ENCODE measurements at places on chromosomes 16 and 17.

GRCh38 chr17:76046064-76046463, 19.0 kb upstream of the EVPL start:
- no peak for DNase-seq

DNA sequence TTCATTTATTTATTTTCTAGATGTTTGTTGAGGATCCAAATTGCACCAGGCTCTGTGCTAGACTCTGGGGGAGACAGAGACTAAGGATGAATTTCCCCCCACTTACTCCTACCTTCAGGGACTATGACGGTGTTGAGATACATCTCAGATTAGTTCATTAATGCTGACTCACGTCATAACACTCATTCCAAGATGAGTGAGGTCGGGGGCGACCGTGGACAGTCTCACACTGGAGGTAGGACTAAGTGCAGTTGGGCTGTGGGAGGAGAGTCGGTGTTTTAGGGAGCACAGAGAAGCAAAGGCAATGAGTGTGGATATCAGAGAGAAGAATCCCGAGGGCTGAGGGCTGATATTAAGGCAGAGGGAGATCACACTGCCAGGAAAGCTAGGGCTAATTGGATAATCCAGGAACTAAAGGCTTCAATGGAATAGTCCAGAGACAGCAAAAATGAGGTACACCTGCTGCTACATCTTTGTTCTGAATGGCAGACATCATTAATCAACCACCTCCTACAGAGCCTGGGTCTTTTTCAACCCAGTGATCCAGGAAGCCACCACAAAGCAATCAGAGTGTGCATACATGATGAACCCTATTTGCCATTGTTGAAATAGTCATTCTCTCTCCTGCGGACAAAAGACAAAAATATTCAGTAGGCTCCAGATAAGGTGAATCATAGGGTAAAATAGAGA, 38.6 kb upstream of the CACNG4 start:
- no peak for DNase-seq

DNA sequence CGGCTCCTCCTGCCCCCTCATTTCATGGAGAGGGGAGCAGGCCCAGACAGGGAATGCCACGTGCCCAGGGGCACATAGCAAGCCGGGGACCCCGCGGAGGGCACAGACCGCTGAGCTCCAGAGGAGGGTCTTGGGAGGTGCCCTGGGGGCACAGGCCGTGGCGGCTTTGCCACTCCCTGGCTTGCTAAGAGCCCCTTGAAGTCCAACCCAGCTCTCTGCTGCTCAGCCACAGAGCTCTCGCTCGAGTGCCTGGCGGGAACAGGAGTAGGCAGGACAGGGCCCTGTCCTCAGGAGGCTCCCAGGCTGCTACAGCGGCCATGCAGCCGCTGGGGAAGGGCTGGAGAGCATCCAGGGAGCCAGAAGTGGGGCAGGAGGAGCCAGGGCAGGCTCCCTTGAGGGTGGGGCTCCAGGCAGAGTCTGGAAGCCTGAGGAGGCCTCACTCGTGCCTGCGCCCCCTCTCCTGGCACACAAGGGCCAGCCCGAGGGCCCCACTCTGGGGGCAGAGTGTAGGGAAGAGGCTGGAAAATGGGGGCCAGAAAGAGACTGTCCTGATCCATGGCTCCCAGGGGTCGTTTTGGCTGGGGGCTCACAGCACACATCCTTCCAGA, 4.4 kb upstream of the RAB26 start:
- DNase-seq, result no peak

DNA sequence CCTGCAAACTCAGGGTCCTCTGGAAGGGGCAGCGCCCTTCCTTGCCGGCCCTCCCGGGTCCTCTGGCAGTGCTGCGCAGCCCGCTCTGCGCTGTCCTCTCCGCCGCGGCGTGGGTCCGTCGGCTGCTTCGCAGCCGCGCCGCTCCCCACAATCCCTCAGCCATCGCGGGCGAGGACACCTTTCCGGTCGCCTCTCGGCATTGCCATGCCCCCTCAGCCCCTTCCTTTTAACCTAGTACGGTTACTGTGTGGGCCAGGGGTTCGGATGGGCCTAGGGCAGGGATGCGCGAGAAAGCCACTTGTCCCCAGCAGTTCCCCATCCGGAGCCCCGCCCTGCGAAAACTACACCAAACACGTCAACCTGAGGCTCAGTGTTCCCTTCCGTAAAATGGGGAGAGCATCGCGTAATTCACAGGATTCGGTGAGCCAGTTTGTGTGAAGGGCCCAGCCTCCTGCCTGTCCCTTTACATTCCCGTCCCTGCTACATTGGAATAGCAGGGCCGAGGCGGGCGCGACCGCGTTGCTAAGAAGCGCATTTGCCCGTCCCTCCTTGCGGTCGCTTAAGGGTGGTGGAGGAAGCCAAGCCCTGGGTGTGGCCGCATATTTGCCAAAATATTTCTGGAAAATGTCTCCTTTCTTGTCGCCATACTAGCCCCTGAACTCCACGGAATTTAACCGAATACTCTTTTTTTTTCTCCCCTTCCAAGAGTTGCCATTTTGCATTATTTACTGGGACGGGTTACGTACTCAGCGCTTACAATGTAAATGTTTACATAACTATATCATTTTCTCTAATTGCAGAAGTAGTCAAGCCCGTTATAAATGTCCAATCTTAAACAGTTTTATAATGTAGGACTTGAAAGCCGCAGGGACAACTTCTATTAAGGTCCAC, 13.2 kb downstream of the COPZ2 start:
- DNase-seq, result no peak

DNA sequence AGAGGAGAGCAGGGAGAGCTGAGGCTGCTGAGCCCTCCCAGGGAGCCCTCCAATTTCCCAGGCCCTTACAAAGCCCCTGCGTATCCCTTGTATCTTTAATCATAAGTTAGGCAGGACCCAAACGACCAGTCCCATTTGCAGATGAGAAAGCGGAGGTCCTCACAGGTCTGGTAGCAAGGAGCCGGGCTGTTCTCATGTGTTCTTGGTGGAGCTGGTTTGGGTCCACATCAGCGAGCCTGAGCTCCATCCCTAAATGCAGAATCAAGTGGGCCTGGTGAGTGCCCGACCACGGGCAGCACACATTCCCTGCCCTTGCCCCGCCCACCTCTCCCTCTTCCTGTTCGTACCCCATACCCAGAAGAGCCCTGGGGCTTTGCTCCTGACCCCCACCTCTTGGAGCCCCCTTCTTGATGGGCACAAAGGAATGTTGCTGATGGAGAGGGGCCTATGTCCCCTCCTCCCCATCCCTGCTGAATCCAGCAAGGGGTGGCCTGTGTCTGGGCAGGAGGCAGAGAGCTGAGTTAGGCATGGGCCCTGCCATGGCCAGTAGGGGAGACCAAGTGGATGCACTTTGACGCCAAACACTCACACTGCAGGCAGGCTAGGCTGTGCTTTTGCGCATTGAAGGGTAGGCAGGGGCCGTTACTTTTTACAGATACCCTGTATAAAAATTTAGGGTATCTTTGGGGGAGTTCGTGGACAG, 18.3 kb upstream of the ADCY7 start:
- DNase-seq, result no peak

- DNase-seq, result no peak
Measured at GRCh38 chr17:33686171-33686570, 393.1 kb upstream of the ASIC2 start.

GRCh38 chr17:58913971-58914769, 158.5 kb downstream of the PPM1E start:
- DNase-seq, result no peak

GRCh38 chr17:50422738-50423137, 3.3 kb upstream of the ACSF2 start:
- no peak for DNase-seq

DNA sequence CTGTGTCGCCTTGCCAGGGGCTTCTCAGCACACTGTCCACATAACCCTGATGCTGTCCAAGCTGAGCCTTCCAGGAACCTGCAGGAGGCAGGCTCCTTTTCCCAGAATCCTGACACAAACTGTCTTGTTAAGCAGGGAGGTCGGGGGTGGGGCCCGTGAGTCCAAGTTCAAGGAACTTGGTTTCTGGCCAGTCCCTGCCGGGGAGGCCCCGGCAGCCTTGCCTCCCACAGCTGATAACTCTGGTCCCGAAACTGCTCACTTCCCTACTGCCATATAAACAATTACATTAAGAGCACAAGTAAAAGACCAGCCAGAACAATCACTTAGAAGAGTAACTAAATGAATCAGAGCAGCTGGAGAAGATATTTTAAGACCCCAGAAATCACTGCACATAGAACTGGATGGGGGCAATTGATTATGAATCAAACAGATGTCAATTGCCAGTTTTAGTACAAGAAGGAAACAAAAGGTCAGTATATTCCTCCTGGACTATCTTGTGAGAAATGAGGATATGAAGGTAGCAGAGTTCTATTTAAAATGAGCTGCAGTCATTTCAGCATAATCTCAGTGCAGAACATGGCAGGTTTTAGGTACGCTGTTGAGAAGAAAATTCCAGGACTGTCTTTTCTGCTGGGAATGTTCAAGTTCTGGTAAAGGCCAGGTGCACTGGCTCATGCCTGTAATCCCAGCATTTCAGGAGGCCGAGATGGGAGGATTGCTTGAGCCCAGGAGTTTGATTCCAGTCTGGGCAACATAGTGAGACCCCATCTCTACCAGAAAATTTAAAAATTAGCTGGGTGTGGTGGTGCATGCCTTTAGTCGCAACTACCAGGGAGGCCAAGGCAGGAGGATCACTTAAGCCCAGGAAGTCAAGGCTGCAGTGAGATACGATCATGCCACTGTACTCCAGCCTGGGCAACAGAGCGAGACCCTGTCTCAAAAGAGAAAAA, 169.8 kb downstream of the PITPNC1 start:
- DNase-seq, result peak; percentile 46

DNA sequence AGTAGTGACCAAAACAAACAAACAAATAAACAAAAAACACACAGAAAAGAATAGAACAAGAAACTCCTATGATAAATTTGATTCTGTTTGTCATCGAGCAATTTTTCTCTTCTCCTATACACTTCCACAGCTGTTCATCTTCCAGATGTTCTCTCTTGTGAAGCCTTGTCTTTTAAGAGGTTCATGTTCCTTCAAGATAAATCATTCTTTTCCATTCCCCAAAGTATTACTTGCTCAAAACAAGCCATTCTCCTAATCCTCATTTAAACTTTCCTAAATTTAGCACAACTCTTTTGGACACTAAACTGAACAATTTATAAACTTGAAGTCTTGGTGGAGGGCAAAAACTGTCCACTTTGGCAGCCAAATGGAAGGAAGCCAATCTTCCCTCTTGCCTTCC, 103.3 kb downstream of the ABCA8 start:
- peak; percentile 63 for DNase-seq

GRCh38 chr17:70859829-70860228, 690.5 kb downstream of the KCNJ2 start:
- no peak for DNase-seq

- DNase-seq, result no peak
Measured at GRCh38 chr17:79938336-79939093, 97.2 kb downstream of the TBC1D16 start.

- DNase-seq, result peak; percentile 48
Measured at GRCh38 chr16:67248401-67249177, at the start of gene SLC9A5. SLC9A5 (plus strand) TSS chr16:67248979; CDS start chr16:67249015, 36 bp downstream.

DNA sequence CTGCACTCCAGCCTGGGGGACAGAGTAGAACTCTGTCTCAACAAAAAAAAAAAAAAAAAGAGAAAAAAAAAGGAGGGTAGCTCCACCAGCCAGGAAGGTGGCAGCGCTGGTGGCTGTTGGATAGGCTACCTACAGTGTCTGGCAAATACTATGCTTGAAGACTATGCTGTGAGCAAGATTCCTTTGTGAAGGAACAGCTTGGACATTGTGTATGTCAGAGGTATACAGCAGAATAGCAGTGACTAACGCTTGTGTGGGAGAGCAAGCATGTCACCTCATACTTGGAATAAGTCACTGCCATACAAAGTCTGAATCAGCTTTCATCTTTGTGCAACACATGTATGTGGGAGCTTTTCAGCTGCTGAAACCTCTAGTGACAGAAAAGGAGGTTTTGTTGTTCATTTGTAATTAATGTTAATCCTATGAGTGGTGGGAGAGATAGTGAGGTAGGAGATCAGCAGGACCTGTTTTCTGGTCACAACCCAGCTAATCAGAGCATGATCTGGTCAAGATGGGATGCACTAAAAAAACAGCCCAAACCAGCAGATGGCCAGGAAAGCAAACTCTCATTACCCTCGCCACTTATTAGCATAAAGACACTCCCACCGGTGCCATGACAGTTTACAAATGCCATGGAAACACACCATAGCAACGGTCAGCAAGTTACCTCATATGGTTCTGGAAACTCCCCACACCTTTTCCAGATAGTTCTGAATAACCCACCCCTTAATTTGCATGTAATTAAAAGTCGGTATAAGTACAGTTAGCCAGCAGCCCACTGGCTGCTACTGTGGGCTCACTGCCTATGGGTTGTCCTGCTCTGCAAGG, 6.8 kb upstream of the ITGAD start:
- DNase-seq, result no peak

DNA sequence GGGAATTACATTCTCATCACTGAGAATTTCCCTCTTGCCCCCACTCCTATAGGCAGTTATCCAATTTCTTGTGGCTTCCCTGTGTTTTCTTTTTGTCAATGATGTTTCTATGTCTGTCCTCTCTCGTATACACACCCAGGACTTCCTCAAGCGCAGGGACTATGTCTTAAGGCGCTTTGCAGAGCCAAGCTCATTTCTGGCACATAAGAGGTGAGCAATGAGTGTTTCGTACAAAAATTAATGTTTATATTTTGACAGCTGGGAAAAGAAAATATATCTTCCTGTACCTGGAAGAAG, 947 bp downstream of the DDX42 start:
- no peak for DNase-seq

GRCh38 chr17:72611172-72611571, 481.3 kb downstream of the SLC39A11 start:
- no peak for DNase-seq

DNA sequence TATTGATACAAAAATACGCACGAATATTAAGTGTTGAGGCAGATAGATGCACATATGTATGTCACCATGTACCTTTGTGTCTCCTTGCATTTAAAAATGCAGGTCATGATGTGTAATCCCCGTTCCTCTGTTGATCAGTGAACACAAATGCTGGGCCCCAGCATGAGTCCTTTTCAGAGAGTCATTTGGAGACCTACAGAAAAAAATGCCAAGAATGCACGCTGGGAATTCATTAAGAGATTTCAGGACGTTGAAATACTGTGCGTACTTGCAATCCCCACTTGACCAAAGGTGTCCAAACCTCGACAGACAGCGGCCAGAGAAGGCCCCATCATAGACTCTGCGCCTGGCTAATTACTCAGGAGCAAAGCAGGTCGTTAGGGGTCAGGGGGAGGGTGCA, 496.0 kb downstream of the MAF start:
- DNase-seq, result no peak

- DNase-seq, result no peak
Measured at GRCh38 chr16:66539623-66540469, 10.1 kb downstream of the TK2 start.

DNA sequence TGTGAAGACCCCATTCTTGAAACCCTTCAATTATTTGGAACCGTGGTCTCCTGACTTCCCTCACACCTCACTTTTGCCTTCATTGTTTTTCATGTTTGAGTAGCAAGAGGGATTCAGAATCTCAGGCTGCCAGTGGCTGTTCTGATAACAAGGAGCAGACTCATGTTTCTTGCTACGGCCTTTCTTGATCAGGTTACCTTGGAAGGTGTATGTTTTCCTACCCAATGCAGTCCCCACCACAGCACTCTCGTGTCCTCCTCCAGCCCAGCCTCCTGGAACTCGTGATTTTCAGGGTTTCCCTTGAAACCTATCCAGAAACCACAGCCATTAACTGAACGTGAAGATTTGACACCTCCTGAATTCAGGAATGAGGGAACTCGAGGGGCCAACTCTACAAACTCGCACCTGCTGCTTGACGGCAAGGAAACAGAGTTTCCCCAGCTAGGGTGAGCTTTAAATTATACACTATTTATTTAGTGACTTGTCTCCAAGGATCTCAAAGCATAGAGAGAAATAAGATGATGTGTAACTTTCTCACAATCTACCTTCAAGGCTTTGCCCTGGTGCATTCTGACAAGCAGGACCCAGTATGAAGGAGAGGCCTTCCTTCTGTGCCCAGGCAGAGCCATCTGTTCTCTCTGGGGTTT, 1.6 kb downstream of the ZFHX3 start:
- DNase-seq, result no peak
